ENCODE measurements at places on chromosomes 4 and X.

- DNase-seq = no peak
Measured at GRCh38 chrX:50700921-50701320, 113.1 kb downstream of the SHROOM4 start.

GRCh38 chr4:185839770-185840169 is 27.8 kb upstream of the SORBS2 start:
- DNase-seq = no peak

GRCh38 chr4:101169044-101170014 is 178.0 kb downstream of the PPP3CA start:
- DNase-seq = peak; percentile 78

DNA sequence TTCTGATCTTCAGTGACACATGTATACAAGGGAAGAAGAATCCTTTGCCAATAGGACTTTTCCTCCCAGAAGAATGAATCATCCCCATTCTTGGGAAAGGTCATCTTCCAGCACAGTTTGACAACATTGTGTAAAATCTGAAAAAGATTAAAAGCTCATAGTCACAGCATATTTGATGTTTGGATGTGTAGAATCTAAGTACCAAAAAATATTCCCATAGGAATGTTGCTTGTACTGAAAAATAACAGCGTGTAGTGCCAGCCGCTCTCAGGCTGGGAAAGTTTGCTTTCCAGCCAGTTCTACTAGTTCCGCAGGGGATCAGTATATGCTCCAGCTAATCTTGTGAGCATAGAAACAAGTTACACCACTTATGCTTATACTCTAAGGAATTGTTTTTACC is 74.7 kb upstream of the IL13RA1 start:
- DNase-seq = no peak

GRCh38 chrX:74551934-74552333 is 62.5 kb downstream of the RLIM start:
- no peak for DNase-seq

- no peak for DNase-seq
Measured at GRCh38 chr4:137676357-137676998, 144.2 kb upstream of the PCDH18 start.

DNA sequence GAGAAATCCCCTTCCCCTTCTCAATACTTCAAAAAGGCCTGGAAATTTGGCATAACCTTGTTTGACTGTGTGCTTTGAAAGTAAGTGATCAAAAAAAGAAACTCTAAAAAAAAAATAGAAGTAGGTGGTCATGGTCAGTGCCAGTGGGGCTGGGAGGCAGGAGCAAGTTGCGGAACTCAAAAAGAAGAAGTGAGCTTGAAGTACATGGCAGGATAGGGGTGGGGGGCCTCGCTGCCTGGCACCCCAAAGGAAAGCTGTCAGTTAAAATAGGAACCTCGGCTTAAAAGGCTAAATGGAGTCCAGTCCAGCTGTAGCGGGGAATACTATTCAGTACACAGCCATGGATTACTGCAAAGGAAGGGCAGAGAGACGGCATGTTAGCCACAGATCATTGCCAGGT is 12.2 kb upstream of the NKRF start:
- no peak for DNase-seq

DNA sequence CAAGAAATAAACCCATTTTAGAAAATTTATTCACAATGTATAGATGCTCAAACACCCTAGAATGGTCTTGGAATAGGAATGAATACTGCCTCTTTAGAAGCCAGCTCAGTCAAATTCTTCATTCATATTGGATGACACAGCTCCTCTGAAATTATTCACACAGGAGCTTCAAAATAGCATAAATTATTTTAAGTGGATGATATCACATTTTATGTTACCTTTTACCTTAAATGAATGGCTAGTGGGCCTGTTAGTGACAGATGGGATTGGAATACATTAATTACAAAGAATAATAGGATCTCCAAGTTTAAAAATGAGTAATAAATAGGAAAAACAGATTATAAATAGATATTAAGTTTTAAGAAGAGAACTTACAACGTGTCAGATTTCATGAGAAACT is 184.4 kb downstream of the GABRB1 start:
- no peak for DNase-seq
